ENCODE measurements at places on chromosomes 1 and 21.

GRCh38 chr1:8348047-8348776 is 30.3 kb downstream of the SLC45A1 start:
- DNase-seq = no peak

DNA sequence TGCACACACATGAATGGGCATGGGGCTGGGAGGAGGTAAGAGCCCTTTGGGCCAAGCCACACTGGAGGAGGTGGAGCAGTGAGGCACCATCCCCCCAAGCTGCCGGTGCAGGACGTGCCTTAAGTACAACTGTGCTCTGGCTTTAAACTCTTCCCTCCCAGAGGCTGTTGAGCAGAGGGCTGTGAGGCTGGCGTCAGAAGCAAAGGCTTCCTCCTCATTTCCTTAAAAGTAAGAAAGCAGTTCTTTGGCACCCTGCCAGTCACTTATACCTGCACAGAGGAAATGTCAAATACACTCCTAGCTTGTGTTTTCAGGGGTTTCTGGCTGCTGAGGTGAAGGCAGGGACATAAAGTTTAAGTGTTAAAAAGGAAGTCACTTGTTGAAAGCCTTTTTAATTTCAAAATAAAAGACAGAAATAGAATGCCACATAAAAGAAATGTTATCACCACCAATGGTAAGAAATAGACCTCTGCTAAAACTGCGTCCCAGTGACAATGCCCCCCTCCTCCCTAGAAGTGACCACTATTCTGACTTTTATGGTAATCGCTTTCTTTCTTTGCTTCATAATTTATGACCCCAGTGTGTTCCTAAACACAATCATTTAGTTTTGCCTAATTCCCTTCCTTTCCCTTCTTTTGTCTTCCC is 33.0 kb downstream of the LAMC2 start:
- DNase-seq = no peak

DNA sequence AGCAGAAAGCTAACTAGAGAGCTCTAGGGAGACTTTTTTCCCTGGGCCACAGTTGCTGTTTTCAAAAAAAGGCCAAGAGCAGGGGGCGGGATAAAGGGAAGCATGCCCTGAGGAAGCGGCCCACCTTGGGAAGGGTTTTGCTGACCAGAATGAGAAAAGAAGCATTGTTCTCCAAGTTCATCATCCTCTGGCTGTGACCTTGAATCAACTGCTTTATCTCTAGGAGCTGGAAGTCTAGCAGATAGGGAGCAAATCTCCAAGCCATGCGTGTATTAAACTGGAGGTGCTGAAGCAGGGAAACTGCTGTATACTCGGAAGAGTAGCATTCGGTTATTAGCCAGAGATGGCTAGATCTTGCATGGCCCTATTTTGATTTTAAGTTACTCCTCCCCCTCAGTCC is 64.8 kb downstream of the ATP2B4 start:
- DNase-seq = no peak

DNA sequence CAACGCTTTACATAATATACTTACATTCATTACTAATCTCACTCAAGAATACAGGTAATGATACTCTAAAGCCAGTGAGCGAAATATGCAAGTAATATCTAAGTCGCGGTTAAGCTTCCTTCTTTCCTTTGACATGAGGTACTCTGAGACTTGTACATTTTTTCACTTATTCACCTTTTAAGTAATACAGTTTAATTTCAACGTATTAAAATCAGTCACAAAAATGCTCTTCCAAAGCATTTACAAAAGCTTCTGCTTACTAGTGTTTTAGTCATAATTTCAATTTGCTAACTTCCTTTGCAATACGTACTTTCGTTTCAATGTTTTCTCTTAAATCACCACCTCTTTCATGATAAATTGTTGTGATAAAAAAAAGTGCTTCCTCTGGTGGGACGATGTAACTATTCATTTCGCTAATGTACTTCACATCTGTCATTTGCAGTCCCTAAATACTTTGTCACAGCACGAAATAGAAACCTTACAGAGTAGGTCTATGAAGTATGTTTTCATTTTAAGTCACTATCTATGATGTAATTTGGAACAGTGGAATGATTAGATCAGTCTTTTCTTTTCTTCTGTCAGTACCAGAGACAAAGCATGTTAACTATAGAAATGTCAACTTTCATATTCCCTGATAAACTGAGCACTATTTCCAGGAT is 34.0 kb upstream of the ADGRL4 start:
- no peak for DNase-seq

DNA sequence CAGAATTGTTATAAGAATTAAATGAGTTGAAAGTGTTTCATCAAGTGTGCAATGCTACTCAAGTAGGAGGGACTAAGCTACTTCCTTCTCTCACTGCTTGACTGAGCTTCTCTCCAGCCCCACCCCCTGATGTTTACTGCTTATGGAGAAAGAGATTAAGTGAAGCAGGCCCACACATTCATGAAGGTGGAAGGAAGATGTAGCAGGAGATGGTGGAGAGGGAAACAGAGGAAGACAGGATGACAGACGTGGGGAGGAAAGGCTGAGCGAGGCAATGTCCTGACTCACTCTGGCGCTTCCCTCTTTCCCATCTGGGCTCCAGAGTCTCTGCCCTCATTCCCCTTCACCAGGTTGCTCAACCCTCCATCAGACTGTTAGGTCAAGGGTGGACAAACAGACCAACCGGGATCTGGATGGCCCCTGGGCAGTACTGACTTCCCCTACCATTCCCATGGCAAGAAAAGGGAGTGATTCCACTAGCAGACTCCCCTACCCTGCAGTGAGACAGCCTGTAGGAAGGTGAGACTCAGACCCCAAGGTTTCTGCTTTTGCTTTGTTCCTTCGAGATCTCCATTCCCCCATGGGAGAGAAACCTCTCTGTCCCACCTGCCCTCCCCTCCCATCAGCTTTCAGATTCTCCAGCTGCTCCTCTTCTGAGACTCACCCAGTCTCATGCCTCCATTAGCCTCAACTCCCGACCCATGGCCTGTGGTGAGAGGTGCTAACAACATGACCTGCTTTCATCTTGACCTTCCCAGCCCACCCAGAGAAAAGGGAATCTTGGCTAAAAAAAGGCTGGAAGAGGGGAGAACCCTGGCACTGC is 3.1 kb upstream of the ARHGEF2 start:
- DNase-seq = no peak

GRCh38 chr1:77018761-77019160 is 151.5 kb downstream of the ST6GALNAC5 start:
- DNase-seq = no peak

DNA sequence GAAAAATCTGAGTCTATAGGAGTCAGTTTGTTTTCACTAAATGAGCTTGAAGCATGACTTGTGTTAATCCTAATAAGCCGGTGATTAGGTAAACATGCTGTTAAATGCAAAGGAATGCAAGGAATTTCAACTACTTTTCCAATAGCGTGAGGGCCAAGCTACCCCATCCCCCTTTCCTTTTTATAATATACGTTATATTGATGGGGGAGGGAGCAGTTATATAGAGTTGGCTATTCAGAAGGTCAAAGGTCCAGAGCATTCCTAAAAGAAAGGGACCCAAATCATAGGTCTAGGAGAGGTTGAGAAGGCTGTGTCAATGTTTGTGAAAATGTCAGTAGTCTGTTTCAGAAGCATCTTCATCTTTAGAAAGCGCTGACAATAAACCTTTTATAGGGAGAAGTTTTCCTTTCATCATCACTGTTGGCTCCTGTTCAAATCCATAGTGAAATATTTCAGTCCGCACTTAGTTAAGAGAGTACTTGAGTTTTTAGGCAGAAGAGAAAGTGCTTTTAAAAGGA is 3.8 kb downstream of the CCN1 start:
- DNase-seq = no peak

Measured in thoracic aorta (tissue), 2 donors.